ENCODE measurements at places on chromosomes 5 and 9.

GRCh38 chr9:136372561-136373299 is 739 bp downstream of the CARD9 start:
- no peak for DNase-seq

DNA sequence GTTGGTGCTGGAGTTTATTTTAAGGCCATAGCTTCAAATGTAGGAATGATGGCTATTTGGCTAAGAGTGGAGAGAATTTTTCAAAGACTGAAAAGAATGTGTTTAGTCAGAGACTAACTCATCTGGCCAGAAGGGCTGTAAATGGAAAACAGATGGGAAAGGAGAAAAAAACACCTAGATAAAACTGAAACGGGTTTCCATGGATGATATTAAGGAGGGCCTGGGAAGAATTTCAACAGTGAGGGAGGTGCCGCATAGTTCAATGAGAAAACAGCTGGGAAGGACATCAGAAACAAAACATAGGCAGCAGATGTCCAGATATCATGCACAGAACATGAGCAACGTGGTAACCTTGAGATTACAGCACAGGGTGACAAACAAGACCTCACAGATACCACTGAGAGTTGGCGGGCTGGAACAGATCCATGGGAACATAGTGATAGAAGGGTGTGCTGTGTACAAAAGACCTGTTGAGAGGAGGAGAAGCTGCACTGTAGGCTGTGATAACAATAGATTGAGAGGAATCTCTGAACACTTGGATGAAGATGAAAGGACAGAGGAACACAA is 31.2 kb upstream of the RAD23B start:
- DNase-seq = peak; percentile 12

DNA sequence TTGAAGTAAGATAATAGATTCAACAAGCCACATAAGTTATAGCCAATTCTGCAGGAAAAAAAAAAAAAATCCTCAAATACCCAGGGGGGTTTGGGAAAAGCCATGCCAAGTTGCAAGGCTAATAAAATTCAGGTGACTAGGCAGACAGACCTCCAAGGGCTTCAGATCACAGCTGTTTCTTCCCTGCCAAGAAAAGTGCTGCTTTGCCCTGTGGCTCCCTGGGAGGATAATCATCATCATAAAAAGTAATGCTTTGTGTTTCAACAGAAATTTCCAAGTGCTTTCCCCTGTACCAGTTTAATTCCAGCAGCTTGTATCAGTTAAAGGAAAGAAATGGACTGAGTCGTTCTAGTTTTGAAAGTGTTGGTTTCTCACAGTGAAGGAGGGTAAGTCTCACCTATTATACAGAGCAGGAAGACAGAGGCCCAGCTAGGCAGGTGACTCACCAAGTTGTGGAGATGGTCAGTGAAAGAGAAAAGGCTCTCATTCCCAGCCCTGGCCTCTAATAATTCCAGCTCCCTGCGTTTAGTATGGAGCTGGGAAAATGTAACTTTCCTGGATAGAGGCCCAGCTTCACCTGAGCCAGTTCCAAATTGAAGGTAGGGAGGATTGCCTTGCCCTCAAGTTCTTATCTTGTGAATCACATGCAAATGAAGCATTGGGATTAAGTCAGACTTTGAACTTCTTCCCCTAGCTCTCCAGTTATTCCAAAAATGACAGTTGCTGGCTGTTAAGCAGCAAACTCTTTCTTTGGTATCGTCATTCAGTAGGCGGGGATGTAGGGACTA is 263.4 kb downstream of the GRIA1 start:
- no peak for DNase-seq

- DNase-seq = no peak
Measured at GRCh38 chr9:114169029-114169951, 14.0 kb downstream of the COL27A1 start.

- DNase-seq = no peak
Measured at GRCh38 chr9:137423514-137424291, 510 bp downstream of the NOXA1 start.

- DNase-seq = no peak
Measured at GRCh38 chr9:121160025-121160424, 41.6 kb downstream of the RAB14 start.

DNA sequence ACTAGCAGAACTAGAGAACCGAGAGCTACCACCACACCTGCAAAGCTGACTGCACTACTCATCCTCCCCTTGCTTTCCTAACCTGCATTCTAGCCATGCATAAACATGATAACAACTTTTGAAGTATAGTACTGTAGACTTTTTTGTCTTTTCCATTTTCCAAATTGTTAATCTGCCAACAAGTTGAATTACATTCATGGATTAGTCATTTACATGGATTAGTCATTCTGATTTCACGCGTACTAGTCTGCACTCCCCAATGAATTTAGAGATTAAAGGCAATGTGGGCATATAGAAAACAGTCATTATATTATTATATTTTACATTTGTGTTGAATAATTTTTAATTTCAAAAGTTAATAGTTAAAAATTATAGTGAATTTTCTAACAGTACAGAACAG is 81.4 kb downstream of the EDIL3 start:
- DNase-seq = no peak

DNA sequence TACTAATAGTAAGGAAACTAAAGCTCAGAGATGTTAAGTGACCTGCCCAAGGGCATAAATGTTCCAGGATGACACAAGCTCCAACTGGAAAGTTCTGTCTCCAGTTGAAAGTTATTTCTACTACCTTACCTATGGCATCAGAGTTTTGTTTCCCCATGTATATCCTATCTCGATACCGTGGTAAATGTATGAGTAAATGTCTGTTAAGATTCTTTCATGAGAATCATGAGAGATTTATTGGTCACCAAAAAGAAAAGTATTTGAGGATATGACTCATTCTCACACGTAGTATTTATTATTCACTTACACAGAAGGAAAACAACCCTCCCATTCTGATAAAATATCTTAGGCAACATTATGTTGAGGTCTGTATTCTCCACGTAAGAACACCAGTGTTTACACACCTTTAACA is 11.1 kb upstream of the SHOC1 start:
- peak; percentile 93 for DNase-seq

- DNase-seq = no peak
Measured at GRCh38 chr5:167105941-167106340, 1185.5 kb upstream of the WWC1 start.

DNA sequence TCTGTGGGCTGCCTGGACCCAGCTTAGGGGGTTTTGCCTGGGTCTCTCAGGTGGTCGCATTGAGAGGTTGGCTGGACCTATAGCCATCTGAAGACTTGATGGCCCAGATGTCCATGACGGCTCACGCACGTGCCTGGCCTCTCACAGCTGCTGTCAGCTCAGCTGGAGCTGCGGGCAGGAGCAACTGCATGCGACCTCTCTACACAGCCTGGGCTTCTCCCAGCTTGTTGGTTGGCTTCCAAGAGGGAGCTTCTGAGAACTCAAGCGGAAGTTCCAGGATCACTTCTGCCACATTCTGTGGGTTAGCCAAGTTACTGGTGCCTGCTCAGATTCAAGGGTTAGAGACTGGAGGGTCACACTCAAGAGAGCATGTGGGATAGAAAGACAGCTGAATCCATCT is 99.2 kb downstream of the DAPK1 start:
- DNase-seq = no peak

GRCh38 chr9:8823131-8823895 is 1023.7 kb upstream of the DMAC1 start:
- DNase-seq = no peak

- no peak for DNase-seq
Measured at GRCh38 chr9:127112056-127112455, 10.4 kb downstream of the ANGPTL2 start.

DNA sequence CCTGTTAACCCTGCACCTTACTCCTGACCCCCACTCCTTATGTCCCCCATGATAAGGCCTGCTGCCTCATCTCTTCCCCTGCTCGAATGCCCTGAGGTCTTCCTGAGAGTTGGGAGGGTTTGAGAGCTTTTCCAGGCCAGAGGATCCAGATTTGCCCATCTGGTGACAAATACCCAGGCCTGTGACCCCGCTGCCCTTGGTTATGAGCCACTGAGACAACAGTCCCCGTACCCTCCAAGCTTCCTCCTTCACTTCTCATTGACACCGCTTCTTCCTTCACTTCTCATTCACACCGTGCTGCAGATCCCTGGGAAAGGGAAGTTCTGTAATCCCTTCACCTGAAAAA is 593 bp downstream of the GM2A start:
- no peak for DNase-seq

- no peak for DNase-seq
Measured at GRCh38 chr5:4758996-4759395, 381.1 kb upstream of the ADAMTS16 start.

DNA sequence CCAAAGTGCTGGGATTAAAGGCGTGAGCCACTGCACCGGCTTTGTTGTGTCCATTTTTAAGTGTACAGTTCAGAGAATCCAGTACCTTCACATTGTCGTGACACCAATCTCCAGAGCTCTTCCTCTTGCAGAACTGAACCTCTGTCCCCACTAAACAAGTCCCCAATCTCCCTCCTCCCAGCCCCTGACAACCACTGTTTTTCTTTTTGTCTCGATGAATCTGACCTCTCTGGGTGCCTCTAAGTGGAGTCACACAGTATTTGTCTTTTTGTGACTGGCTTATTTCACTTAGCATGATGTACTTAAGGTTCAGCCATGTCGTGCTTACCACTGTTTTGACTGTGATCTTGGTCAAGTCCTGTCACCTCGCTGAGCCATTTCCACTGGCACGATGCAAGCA is 1.6 kb downstream of the WDR38 start:
- DNase-seq = no peak

DNA sequence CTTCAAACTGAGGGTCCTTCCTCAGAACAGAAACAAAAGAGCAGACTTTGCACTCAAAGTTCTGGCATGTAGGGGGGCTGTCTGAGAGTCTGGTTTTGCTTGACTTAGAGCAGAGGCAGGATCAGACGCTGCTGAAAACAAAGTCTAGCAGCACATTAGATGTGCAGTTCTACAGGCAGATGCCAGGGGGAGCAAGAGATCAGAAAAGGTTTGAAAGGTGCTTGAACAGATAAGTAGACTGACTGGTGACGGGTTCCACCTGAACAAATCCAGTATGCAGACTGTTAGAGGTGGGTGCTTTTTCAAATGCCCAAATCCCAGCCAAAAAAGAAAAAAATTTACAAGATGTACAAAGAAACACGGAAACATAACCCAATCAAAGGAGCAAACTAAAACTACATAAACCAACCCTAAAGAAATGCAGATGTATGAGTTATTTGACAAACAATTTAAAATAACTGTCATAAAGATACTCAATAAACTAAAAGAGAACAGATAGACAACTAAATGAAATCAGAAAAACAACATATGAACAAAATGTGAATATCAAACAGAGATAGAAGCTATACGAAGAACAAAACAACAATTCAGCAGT is 194.7 kb upstream of the FREM1 start:
- DNase-seq = peak; percentile 7

- DNase-seq = peak; percentile 17
Measured at GRCh38 chr9:6938447-6938846, 180.7 kb downstream of the KDM4C start.

DNA sequence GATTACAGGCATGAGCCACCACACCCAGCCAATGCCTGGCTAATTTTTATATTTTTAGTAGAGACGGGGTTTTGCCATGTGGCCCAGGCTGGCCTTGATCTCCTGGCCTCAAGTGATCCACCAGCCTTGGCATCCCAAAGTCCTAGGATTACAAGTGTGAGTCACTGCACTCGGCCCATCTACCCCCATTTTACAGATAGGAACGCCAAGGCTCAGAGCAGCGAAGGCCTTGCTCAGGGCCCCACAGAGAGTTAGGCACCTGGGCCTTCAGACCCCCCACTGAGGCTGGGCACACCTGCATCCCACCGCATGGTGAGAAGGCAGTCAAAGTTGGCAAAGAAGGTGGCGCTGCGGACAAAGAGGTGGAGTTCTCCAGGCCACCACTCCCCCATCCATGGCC is 143.1 kb downstream of the GAPVD1 start:
- no peak for DNase-seq

DNA sequence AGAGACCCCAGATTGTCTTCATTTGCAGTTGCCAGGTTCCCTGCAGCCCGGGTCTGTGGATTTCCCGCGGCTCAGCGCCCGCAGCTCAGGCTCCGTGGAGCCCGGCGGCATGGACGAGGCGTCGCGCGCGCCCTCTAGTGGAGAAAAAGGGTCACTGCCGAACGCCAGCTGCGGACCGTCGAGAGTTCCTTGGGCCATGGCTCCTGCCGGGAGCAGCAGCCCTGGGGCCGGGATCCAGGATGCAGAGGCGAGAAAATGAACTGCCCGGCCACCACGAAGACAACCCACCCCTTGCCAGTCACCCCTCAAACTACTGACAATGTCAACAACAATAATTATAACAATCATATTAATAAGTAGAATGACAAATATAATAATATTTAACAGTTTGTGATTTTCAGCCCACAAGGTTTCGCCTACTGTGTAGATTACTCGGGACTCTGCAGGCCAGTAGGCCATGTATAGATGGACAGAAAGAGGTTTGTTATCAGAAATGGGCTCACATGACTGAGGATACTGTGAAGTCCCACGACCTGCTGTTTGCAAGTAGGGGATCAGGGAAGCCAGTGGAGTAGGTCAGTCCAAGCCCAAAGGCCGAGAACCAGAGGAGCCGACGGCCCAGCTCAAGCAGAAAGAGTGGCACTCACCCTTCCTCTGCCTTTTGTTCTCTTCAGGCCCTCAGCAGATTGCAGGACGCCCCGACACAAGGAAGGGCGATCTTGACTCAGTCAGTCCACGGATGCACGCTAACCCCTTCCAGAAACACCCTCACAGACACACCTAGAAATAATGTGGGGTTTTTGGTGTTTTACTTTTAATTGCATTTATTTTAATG is 43.1 kb downstream of the BOD1 start:
- DNase-seq = peak; percentile 32

- no peak for DNase-seq
Measured at GRCh38 chr9:68601081-68601480, 60.4 kb upstream of the TMEM252 start.

- peak; percentile 63 for DNase-seq
Measured at GRCh38 chr5:125559296-125559695, 812.9 kb upstream of the ZNF608 start.

DNA sequence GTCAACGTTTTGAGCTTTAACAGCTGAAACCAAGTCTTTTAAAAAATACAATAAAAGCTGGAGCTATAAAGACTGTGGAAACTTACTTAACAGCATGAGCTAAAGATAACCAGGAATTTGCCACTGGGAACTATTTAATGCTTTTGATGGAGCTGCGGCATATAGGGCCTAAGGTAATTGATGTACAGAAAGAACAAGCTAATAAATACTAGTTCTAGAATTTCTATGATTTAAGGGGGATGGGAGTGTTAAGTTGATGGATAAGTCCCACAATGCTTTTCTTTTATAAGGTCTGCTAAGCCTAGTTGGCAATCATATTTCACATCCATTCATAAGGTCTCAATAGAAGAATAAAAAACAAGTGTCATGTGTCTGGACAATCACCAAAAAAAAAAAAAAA is 334.0 kb upstream of the DMAC1 start:
- no peak for DNase-seq

GRCh38 chr5:169160405-169160901 is 140.5 kb downstream of the SLIT3 start:
- DNase-seq = peak; percentile 23

GRCh38 chr5:72267685-72268084 is 52.4 kb downstream of the MRPS27 start:
- DNase-seq = no peak

- DNase-seq = no peak
Measured at GRCh38 chr5:93039888-93040287, 541.1 kb downstream of the NR2F1-AS1 start.

GRCh38 chr5:152723482-152723881 is 318.4 kb upstream of the NMUR2 start:
- no peak for DNase-seq

All from COLO829 (cell line).